ENCODE measurements at places on chromosomes 12 and 14. TPM values are rescaled to one million over a fixed set of nuclear protein-coding genes. Genes with fewer than 3 reads are reported as not detected.

- H3K27me3 ChIP-seq = no peaks in the 10 kb centered on the region
- DNase-seq = no peak
- H3K4me1 ChIP-seq = peaks cover 4% of the 10 kb centered on the region
- no peak overlapping the region for H3K4me3 ChIP-seq
Measured at GRCh38 chr12:120199025-120199424, 1.9 kb downstream of the RPLP0 start.

DNA sequence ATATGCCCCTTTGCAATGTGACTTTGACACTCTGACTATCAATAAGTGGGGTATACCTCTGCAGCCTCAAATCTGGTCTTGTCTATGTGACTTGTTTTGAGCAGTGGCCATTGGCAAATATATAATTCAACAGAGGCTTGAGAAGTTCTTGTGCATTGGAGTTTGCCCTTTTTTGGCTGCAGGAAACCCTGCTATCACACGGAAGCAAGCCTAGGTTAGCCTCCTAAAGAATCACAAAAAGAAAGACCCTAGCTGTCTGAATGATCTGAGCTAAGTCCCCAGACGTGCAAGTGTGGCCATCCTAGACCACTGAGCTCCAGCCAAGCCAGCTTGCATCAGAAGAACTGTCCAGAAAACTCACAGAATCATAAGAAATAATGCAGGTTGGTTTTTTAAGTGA is 31.8 kb upstream of the PARP11 start:
- H3K4me3 ChIP-seq = no peak overlapping the region
- no peaks in the 10 kb centered on the region for H3K36me3 ChIP-seq

DNA sequence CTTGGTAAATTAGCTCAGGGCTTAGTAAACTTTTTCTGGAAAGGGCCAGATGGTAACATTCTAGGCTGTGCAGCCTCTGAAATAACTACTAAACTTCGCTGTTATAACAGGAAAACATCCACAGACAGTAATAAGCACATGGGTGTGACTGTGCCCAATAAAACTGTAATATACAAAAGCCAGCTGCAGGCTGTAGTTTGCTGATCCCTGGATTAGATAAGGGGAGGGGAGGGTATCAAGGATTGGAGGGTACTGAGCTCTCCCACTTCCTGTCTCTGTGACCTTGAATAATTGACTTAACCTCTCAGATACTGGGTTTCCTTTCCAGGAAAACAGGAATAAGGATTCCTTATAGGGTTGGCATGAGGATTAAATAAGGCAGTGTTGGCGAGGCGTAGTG is 81.2 kb downstream of the CCDC60 start:
- DNase-seq = no peak
- no peak overlapping the region for H3K27ac ChIP-seq
- H3K4me1 ChIP-seq = no peaks in the 10 kb centered on the region
- H3K27me3 ChIP-seq = no peaks in the 10 kb centered on the region
- H3K36me3 ChIP-seq = no peaks in the 10 kb centered on the region

- H3K27ac ChIP-seq = no peak overlapping the region
- peaks cover 5% of the 10 kb centered on the region for H3K4me1 ChIP-seq
- no peak for DNase-seq
- H3K36me3 ChIP-seq = no peaks in the 10 kb centered on the region
- H3K27me3 ChIP-seq = no peaks in the 10 kb centered on the region
- no peak overlapping the region for H3K4me3 ChIP-seq
Measured at GRCh38 chr12:122732170-122732569, 1.5 kb upstream of the HCAR1 start.

DNA sequence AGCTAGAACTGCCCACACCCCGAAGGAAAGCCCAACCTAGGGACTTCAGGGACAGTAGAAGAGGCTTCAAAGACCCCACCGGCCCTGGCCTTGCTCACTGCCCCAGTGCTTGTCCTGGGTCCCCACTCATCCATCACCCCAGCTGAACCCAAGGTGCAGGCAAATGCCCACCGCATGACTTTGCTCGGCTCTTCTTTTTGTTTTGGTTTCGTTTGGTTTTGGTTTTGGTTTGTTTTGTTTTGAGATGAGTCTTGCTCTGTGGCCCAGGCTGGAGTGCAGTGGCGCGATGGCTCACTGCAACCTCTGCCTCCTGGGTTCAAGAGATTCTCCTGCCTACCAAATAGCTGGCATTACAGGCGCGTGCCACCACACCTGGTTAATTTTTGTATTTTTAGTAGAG is 9.0 kb downstream of the CCDC85C start:
- peaks cover 14% of the 10 kb centered on the region for H3K4me1 ChIP-seq
- H3K4me3 ChIP-seq = no peak overlapping the region
- no peaks in the 10 kb centered on the region for H3K27me3 ChIP-seq
- DNase-seq = no peak
- H3K27ac ChIP-seq = peak overlapping the region; percentile 79

Gene CATSPERB
- total RNA-seq = 0.83 TPM

- H3K4me3 ChIP-seq = no peak overlapping the region
- no peaks in the 10 kb centered on the region for H3K27me3 ChIP-seq
- no peaks in the 10 kb centered on the region for H3K4me1 ChIP-seq
- no peak overlapping the region for H3K27ac ChIP-seq
- no peak for DNase-seq
Measured at GRCh38 chr14:64410084-64410774, 22.1 kb downstream of the MTHFD1 start.
